ENCODE measurements at places on chromosomes 2 and 18.

- DNase-seq: no peak
These were observed 56.7 kb downstream of the MALT1 start for GRCh38 chr18:58727776-58728500.

- no peak for DNase-seq
These were observed 42.9 kb upstream of the SNED1 start for GRCh38 chr2:240955306-240956170.

DNA sequence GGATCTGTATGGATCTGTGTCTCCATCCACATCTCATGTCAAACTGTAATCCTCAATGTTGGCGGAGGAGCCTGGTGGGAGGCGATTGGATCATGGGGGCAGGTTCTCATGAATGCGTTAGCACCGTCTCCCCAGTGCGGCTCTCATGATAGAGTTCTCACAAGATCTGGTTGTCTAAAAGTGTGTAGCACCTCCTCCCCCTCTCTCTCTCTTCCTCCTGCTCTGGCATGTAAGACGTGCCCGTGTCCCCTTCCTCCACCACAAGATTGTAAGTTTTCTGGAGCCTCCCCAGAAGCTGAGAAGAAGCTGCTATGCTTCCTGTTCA lies 55.0 kb upstream of the ROCK2 start:
- no peak for DNase-seq

GRCh38 chr18:68447286-68447685 lies 267.6 kb downstream of the TMX3 start:
- no peak for DNase-seq

GRCh38 chr2:113776949-113777348 lies 20.5 kb upstream of the SLC35F5 start:
- no peak for DNase-seq

- DNase-seq: no peak
These were observed 231.5 kb downstream of the AFF3 start for GRCh38 chr2:99910902-99911301.

GRCh38 chr2:122389694-122390093 lies 634.2 kb downstream of the TSN start:
- DNase-seq: no peak

DNA sequence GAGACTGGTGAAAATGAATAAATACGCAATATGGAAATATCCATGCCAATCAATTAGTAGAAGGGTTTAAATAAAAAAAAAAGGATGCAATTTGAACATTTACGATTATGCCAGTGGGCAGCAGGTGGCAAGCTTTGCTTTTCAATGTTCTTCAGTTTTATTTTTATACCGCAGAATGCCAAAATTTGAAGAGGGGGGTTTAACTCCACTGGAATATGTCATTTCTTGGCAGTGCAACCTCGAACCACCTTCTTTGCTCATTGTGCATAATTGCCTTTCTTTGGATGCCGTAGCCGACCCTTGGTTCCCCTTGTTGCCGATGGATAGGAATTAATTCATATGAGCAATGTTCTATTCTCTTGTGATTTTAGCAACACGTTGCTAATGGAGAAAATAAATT lies 88.0 kb downstream of the LTBP1 start:
- no peak for DNase-seq

DNA sequence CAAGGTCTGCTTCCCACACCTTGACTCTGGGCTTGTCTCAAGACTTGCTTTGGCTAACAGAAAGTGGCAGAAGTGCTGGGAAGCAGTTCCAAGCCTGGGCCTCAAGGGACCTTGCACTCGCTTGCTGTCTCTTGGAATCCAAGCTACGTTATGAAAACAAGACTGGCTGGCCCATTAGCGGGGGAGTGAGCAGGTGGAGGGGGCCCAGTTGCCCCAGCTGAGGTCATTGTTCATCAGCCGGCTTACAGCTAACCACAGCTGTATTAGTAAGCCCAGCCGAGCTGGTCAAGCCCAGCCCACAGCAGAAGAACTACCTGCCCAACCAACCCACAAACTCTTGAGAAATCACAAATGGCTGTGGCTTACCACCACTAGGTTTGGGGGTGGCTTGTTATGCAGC lies 63.1 kb downstream of the MARCO start:
- no peak for DNase-seq

GRCh38 chr18:12838178-12838634 lies 45.8 kb downstream of the PTPN2 start:
- DNase-seq: no peak

- no peak for DNase-seq
These were observed 126.9 kb downstream of the RPIA start for GRCh38 chr2:88818381-88818780.

DNA sequence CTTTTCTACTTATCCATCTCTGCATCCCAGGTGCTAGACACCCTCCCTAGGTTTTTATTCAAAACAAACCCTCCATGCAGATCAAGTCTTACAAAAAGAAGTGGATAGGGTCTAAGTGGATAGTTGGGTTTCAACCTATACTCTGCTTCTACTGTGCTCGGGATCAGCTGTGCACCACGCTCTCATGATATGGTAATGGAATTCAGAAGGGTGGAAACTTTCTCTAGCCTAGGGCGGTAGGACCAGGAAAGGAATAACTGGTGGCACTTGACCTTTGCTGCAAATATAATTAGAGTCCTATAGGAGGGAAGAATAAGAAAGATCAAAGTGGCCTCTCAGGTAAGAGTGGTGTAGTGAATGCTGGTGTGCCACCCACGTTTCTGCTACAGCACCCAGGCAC lies 272.9 kb downstream of the GPD2 start:
- DNase-seq: no peak

DNA sequence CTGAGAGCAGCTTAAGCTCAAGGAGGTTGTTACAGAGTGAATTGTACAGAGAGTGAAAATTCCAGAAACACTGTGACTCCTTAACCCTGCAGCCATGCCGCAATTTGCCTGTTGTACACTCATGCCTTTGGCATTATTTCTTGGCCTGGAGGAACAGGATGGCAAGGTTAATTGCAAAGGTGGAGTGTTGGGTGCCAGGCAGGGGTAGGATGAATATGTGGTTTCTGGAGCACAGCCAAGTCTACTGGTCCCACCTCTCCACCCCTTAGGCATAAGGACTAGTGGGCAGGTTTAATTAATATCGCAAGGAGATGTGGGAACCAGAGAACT lies 250.2 kb downstream of the LRRTM1 start:
- no peak for DNase-seq

- no peak for DNase-seq
These were observed 59.1 kb upstream of the SLC14A2 start for GRCh38 chr18:45556222-45556621.

- DNase-seq: no peak
These were observed 1.9 kb upstream of the PROM2 start for GRCh38 chr2:95272299-95272751.

DNA sequence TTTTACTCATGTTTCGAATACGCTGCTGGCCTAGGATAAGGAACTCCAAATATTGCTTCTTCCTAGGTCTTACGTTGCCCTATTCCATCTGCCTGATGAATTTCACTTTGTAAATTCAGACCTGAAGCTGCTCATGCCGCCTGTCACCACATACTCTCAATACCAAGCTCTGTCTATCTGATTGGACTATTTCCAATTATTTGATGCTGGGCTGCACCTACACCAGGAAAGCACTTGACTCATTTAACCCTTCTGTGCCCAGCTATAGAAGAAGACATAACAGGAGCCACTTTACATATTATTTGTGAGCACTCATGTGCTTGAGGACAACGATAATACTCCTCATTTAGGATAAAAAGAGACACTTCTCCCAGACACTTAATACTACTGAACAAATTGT lies 1293.9 kb upstream of the LRRTM1 start:
- no peak for DNase-seq

DNA sequence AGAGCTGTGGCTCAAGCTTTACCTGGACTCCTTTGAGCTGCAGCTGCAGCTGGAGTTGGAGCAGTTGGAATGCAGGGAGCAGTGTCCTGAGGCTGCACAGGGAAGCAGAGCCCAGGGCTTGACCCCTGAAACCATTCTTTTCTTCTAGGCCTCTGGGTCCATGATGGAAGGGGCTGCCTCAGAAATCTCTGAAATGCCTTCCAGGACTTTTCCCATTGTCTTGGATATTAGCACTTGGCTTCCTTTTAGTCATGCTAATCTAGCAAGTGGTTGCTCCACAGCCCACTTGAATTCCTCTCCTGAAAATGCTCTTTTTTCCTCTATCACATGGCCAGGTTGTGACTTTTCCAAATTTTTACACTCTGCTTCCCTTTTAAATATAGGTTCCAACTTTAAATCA lies 108.6 kb upstream of the RNF152 start:
- no peak for DNase-seq

GRCh38 chr18:4026542-4026941 lies 428.6 kb downstream of the DLGAP1 start:
- DNase-seq: no peak

DNA sequence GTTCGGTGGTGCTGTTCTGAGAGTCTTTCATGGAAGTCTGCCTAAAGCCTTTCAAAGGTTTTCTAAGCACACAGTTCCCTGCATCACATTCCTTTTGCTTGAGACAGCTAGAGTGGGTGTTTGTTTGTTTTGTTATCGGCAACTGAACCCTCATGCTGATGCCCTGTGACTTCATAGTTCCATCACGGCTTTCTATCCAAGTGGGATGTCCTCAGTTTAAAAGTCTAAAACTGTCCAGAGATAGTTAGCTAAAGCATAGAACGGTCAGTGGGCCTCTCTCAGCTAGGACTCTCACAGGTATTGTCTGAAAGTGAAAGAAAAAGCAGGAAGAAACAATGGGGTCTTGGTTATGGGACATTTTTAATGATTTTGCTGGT lies 337.3 kb downstream of the OSR1 start:
- no peak for DNase-seq

GRCh38 chr18:22465859-22466457 lies 48.2 kb upstream of the CTAGE1 start:
- no peak for DNase-seq

DNA sequence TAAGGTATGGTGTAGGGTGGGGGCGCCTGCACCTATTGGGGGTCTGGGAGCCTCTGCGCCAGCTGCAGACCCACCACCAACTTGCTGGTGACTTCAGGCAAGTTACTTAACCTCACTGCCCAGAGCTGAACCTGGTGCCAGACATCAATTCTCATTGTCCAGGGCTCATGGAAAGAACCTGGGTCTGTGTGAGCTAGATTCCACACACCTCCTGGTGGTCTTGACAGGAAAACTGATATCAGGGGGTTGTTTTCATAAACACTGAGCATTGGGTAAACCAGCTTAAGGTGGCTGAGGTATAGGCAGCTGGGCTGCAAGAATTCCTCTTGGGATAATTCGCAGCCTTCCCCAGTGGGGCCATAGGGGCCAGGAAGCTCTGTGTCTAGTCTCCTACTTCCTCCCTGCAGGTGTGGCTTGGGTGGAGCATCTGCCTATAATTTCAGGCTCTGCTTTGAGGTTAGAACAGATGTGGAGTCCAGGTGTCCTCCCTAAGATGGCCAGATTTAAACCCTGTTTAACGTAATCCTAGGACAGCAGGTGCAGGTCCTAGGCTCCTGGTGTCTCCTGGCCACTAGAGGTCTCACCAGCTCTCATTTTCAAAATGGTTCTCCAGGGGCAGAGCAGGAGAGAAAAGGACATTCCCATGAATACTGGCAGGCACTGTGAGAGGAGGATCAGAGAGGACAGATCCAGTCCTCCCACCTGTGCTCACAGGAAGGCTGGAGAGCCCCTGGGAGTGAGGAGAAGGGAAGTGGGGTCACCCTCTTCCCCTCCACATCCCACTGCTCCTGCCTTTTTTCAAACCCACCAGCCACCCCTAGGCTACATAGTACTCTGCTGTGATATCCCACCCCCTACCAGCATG lies 100.4 kb upstream of the SMAD2 start:
- peak; percentile 61 for DNase-seq

GRCh38 chr2:238854699-238855229 lies 6.9 kb downstream of the TWIST2 start:
- DNase-seq: no peak

- peak; percentile 20 for DNase-seq
These were observed 74.7 kb downstream of the TNFRSF11A start for GRCh38 chr18:62399781-62400308.

- no peak for DNase-seq
These were observed 135.4 kb downstream of the LAMA3 start for GRCh38 chr18:23824669-23825068.

DNA sequence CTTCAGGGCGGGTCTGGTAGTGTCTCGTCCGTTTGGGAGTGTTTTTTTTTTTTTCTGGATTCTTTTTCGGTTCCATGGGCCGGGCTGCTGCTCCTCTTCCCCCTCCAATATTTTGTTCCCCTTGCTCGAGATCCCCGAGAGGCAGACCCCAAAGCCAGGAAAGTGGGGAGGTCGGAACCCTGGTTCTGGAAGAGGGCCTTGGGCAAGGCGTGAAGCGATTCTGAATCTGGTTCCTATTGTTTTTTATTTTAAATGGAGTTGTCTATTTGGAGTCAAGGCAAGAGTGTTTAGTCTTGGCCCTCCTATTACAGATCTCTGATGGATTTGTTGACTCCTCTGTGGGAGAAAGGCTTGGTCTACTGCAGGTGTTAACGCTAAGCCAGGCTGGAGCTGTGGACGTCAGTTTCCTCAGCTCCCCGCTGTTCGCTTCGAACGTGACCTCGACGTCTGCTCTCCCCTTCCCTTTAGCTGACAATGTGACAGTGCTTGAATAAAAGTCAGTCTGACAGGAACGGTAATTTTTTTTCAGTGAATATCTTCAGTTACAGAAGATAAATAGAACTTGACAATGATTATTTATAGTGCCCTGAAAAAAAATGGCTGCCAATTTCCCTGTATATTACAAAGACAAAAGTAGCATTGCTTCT lies 683 bp upstream of the DNAJC27 start:
- DNase-seq: peak; percentile 18

GRCh38 chr2:68747900-68748299 lies 13.3 kb downstream of the ARHGAP25 start:
- no peak for DNase-seq

DNA sequence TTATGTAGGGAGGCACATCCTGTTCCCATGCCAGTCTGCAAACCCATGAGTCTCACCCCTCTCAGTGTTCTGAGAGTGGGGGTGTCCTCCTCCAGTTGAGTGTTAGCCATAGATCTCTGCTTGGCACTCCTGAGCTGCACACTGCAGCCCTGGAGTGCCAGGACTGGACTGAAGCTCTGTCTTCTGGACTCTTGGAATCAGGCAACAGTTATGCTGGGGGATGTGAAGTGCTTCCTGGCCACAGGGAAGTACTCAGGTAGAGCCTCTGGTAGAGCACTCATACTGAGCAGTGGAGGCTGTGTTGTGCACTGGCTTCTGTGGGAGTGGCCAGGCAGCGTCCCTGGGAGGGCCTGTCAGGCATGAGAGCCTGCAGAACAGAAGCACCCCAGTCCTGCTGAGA lies 43.0 kb downstream of the SERPINB7 start:
- no peak for DNase-seq

DNA sequence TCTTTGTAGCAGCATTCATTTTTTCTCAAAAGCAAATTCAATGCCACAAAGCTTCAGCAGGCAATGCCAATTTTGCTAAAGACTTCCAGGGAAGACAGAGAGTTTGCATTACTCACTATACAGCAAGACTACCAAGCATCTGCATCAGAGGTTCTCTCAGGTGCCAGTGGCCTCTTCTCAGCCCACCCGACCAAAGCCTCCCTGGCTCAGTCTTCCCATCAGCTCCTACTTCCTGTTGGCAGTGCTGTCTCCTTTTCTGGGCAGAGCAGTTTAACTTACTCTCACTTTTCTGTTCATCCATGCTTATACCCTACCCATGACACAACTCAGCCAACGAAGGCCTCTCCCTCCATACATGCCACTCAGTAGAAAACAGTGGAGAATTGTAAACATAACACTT lies 157.1 kb downstream of the TRABD2A start:
- no peak for DNase-seq

GRCh38 chr2:43566461-43566729 lies 29.4 kb downstream of the THADA start:
- DNase-seq: no peak

GRCh38 chr2:219175928-219176817 lies 552 bp downstream of the CNPPD1 start:
- DNase-seq: no peak

Data from NCI-H1930 (cell line).